LoVo (cell line): ENCODE measurements at places on chromosomes 4 and X.

- DNase-seq = no peak
Observed at GRCh38 chr4:89324671-89325070, 17.1 kb upstream of the GPRIN3 start.

GRCh38 chrX:46601283-46601682 lies 27.7 kb downstream of the CHST7 start:
- no peak for DNase-seq

DNA sequence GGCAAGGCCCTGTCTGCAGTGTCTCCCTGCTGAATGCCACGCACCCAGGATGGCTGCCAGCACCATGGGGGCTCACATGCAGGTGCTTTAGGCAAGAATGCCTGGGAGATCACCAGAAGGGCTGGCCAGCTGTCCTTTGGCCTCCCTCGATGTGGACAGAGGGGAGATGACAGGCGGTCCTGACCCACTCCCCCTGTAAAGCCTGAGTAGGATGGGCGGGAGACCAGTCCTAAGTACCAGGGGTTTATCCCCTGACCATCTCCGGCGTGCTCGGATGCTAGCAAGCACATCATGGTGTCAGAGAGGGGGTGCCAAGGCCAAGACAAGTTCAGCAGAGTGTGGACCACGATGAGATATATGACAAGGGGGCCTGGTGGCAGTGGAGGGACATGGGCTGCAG lies 5.3 kb downstream of the PDZD4 start:
- DNase-seq = no peak

GRCh38 chrX:2863646-2864045 lies 34.9 kb downstream of the GYG2 start:
- no peak for DNase-seq

DNA sequence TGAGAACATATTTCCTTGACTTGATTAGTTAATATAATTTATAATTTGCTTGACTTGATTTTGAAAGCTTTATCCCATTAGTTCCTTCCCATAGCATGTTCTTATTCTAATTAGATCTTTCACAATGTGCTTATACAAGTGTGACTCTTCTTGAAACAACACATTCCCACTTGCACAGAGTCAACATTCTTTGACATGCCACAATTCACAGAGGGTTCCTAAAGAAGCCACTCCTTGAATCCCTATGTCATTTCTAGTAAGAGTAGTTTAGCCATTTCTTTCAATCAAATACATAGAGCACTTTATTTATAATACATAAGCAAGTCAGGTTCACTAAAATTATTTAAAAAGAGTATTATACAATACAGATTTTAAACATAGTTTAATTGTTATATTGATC lies 228.9 kb upstream of the GRID2 start:
- no peak for DNase-seq

DNA sequence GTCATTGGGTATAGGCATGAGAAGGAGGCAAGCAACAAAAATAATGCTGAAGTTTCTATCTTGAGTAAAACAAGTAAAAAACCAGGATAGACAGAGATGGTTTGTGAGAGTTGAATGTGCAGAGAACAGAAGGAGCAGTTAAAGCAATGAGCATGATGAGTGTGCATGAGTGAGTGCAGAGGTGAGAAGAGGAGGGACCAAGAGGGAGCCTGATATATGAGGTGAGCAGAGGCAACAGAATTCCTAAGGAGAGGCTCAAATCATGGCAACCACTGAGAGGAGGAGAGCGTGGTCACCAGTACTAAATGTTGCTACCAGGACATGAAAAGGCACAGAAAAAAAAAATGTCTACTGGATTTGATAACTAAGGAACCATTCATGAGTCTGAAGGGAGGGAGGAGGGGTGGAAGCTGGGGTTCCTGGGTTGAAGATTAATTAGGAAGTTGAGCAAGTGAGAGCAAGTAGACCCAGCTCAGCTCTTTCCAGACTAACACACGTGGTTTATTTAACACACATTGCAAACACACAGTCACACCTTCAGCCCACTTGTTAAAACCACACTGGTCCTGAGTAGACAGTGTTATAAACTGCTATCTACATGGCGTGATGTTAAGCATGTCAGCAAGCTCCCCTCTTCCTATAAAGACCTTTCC lies 69.0 kb upstream of the IQCM start:
- DNase-seq = no peak

DNA sequence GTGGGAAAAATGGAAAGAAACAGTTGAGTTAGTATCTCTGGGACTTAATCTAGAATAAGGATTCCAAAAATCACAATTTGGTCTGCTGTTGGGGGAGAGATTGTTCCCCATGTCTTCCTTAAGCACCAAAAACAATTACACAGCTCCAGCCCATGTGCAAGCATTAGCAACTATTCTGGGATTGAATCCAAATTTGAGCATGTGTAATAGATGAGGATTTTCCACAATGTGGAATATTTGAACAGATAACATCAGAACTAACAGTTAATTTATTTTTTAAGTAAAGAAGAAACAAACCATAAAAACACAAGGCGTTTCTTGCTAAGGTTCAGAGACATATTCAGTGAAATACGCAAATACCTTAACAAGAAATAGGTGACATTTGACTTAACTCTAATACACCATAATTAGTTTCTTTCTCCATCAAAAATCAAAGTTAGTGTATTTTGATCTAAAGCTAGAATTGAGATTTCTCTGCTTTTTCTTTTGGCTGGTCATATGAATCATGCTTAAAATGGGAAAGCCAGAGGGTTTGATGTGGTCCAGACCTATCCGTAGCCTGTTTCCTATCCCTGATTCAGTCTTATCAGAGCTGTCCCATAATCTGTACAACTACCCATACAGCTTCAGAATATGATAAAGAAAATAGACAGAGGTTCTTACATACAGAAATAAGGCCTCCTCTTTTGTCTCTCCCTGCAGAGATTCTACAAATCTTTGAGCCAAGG lies 413.4 kb downstream of the PACRGL start:
- no peak for DNase-seq

GRCh38 chr4:133808151-133808550 lies 393.4 kb downstream of the PABPC4L start:
- no peak for DNase-seq

- DNase-seq = peak; percentile 0
Observed at GRCh38 chrX:141467442-141467841, 117.1 kb downstream of the SPANXA1 start.

GRCh38 chr4:77742054-77742453 lies 77.1 kb downstream of the CNOT6L start:
- DNase-seq = no peak

- no peak for DNase-seq
Observed at GRCh38 chr4:119162174-119162573, 26.5 kb downstream of the MYOZ2 start.

- peak; percentile 46 for DNase-seq
Observed at GRCh38 chrX:46912603-46913491, 626 bp downstream of the JADE3 start.

GRCh38 chr4:106032851-106033286 lies 137.6 kb downstream of the NPNT start:
- DNase-seq = no peak

- DNase-seq = no peak
Observed at GRCh38 chrX:114889481-114889880, 127.9 kb downstream of the IL13RA2 start.

GRCh38 chr4:2787230-2788100 lies 5.4 kb upstream of the SH3BP2 start:
- DNase-seq = no peak

GRCh38 chr4:121062521-121062920 lies 9.8 kb downstream of the NDNF start:
- DNase-seq = no peak

GRCh38 chrX:104566681-104567501 lies 892 bp downstream of the IL1RAPL2 start:
- no peak for DNase-seq

DNA sequence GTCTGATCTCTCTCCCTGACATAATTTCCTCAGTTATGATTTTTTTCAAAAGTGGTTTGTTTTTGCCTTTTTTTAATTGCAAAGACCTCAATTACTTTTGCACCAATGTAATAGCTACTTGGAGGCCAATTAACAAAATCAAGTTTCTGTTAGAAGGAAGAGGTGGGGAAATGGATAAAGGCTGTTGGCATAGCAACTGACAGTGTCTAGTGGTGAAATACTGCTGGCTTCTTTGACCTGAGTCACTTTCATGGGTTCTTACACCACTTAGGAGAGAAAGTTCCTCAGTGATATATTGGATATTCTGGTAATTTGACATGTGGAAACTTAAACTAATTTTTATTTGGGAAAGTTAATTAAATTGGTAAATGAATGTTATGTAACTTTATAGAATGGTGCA lies 26.5 kb upstream of the ATP8A1 start:
- DNase-seq = no peak

DNA sequence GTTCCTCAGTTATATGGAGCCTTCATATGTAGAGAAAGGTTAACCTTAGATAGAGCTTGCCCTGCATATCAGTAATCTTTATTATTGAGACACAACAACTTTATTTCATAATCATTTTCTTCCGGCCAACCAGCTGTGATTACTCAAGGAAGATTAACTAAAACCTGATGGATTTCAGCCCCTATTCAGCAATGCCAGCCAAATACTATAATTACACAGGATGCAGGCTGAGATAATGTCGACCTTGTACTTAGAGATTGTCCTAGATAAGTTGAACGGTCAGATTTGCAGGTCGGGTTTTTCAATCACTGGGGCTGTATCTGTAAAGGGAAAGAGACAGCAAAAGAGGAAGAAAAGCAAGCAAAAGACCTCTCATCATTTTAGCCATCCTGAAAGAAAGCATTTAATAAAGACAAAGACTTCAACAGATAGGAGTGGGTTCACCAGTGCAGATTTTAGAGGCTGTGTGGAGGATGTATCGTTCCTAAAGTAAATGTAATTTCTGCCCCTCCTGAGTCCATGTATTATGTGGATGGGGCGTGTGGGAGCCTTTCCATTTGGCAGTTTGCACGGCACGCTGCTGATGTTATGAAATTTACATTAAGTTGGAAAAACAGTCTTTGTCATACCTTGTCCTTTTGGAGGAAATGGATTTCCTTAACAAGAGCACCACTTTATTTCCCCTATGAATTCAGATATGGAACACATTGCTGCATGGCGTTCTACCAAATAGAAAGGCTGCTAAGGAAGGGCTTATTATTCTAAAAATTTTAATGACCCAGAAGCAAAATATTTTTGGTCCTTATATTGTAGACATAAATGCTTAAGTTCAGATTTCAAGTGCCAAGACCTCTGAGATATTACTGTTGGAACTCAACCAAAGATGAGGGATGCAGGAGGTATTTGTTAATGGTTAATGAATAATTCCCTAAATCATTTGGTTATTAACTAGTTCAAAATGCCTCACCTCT lies 496.7 kb downstream of the SPRY1 start:
- no peak for DNase-seq

DNA sequence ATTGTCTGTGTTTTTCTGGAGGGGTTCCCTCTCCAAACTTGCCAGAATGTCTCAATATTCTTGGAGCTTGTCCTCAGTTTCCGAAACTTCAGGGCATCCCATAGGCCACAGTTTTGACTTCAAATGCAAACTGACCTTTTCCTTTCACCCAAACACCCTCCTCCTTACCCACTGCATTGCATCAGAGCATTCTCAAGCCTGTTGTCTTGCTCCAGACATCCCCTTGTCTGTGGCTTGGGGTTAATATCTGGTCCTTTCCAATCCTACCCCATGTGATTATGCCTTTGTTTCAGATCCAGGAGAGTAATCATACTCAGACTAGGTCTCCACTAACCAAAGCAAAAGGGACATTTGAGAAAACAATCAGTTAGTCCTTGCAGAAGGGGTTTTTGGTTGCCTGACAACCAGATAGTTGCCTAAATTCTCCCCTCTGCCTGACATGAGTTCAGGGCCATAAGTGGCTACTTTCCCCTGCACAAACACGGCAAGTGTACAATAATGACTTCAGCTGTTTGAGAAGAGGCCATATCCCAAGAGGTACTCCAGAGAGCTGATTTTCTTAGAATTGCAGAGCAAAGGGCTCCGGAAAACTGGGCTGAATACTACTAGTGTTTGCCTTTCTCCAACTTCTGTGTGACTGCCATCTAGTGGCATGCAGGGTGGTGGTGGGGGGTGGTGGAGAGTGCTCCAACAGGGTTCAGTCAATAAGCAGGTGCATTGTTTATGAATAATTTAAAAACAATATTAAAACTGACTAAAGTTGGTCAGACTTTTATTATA lies 130.2 kb downstream of the CHRDL1 start:
- DNase-seq = no peak

- DNase-seq = no peak
Observed at GRCh38 chrX:19931146-19931545, 43.7 kb upstream of the SH3KBP1 start.

DNA sequence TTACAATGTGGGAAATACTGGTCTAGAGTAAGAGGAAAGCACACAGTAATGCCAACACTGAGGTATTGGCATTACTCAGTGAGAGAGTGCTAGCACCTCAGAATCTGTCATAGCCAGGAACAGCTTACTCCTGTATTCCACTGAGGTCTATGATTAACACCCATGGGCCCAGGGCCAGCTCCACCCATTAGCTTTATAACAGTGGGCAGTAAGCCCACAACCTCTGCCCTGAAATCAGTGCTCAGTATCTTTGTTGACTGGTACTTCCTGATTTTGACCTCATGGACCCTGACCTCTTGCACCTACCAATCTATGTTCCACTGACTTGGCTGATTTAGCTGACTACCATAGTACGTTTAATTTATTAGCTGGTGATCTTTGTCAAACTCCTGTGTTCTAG lies 56.1 kb downstream of the LANCL3 start:
- peak; percentile 43 for DNase-seq

- DNase-seq = no peak
Observed at GRCh38 chr4:76326515-76326914, 20.0 kb downstream of the STBD1 start.

GRCh38 chr4:109658871-109659410 lies 44.3 kb downstream of the CASP6 start:
- DNase-seq = no peak

GRCh38 chrX:31170792-31171191 lies 99.0 kb upstream of the FTHL17 start:
- DNase-seq = no peak

DNA sequence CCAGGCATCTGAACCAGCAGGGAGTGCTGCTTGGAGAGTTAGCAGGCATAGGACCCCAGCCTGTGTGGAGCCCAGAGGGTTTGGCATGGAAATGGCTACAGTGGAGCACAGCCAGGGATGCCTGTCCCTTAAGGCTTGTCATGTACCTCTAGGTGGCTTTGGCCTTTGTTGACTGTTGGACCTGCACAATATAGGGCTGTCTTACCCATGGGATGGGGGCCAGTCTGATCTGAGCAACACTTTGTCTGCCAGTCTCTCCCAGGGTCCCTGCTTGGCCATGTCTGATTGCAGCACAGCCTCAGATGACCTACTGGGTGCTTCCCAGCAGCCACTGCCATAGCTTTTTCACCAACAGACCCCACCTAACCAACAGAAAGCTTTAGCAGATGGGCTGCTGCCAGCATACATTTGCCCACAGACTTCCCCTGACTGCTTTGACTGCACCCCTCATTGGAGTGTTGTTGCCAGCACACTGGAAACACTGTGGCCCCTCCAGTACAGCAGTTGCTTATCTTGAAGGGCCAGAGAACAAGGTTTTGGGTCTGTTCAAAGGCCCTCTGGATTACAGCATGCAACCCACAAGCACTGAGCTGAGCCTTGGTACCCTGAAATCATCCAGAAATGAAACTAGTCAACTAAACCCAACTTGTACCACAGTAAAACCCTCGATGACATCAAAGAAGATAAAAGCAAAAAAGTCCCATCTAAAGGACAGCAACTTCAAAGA lies 22.1 kb downstream of the ANAPC10 start:
- no peak for DNase-seq

- DNase-seq = no peak
Observed at GRCh38 chrX:106467422-106467821, 144.4 kb upstream of the RADX start.

- no peak for DNase-seq
Observed at GRCh38 chrX:21156632-21157031, 217.6 kb upstream of the CNKSR2 start.

- DNase-seq = no peak
Observed at GRCh38 chr4:75737398-75737797, 13.0 kb downstream of the USO1 start.
